Right hindlimb (tissue), 1 donor: ENCODE measurements at places on chromosomes 2 and 18.

DNA sequence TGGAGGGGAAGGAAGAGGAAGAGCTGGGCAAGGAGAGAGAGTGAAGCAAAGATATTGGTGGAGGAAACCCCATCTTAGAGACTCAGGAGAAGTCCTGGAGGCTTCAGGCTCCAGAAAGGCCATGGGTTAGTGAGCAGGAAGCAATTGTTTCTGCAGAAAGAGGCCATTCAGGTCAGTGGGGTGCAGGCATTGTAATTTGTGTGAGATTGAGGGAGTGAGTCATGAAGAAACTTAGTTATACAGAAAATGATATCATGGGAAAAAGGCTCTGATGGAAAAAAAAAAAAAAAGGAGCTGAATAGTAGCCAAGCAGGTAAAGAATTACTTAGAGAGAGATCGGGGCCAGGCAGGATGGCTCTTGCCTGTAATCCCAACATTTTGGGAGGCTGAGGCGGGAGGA lies 4.0 kb downstream of the EMILIN2 start:
- DNase-seq = no peak

DNA sequence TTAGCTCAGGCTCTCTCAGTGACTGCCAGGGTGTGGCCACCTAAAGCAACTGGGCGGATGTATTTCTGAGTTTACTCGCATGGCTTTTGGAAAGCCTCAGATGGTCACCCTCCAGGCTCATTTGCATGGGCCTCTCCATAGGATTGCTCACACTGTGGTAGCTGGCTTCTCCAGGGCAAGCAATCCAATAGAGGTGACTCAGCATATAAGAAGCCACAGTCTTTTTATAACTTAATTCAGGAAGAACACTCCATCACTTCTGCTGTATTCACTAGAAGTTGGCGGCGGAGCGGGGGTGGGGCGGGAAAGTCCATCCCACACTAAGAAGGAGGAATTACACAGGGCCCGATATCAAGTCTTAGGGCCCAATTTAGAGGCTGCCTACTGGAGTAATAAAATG lies 3.6 kb upstream of the DOK6 start:
- no peak for DNase-seq

- DNase-seq = no peak
Observed at GRCh38 chr2:241873081-241873802, 3.7 kb downstream of the RTP5 start.

- no peak for DNase-seq
Observed at GRCh38 chr2:63734510-63734909, 107.2 kb upstream of the UGP2 start.

- DNase-seq = no peak
Observed at GRCh38 chr2:63977904-63978303, 41.3 kb downstream of the VPS54 start.

GRCh38 chr18:41587976-41588375 lies 367.1 kb upstream of the PIK3C3 start:
- no peak for DNase-seq

GRCh38 chr2:62382122-62382521 lies 123.9 kb downstream of the TMEM17 start:
- DNase-seq = no peak

DNA sequence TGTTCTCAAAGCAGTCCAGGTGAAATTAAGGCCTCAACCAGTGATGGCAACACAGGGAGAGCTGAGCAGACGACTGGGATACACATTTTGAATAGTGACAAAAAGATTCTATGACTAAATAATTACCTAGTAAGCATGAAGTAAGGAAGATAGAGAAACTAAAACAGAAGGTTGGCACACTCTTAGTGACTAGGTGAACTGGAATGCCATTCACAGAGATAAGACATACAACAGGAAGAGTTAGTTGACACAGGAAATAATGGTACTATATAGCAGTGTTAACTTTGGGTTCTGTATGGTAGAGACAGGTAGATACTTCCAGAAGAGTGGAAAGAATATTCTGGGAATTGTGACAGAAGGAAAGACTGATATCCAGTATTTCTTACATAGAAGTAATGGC lies 181.8 kb upstream of the NT5C1B start:
- DNase-seq = no peak

DNA sequence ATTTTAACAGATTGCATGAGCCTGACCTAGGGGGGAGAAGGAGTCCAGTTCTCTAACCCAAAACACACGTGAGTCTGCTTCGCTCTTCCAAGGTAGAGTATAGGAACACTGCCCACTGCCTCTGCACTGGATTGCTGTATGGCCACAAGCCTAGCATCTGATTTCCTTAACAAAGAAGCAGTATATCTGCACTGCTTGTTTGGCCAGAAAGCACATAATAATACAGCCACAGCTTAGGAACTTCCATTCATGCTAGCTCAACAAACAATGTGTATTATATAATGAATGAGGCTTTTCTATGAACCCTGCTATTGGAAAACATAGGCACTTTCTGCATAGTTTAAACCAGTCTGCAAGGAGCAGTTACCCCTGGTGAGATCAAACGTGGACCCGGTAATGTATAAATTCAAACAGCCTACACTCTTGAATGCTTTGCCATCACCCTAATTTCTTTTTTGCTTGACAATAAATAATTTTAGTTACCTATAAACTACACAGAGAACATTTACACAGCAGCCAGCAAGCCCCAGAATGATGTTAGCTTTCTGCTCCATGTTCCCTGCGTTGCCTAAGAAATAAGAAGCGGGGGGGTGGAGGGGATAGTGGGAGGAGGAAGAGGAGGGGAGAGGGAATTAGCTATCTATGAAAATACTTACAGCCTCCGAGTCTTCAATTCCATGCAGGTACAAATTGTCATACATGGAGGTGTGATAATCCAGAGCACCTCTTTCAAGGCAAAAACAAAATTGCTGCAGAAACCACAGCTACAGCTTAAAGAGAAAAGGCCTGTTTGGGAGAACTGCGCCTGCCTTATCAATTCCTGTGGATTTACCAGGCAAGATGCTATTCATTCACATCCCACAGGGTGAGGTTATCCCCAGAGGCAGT lies 125.6 kb downstream of the CACNB4 start:
- DNase-seq = no peak

DNA sequence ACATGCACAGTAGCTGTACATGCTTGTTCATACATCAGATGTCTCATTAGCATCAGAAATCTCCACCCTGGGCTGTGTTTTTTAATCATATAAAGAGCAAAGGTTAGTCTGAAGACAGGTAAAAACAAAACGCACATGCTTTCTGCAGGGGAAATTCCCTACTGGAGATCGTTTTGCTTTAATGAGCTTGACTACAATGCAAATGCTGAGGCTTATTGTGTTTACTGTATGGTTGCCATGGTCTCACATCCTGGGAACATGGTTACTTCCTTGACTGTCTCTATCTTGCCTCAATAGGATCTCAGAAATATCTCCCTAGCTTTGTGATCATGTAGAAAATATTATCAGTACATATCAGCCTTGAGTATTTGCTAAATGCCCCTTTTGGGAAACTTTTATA lies 336.5 kb upstream of the TFPI start:
- DNase-seq = no peak

DNA sequence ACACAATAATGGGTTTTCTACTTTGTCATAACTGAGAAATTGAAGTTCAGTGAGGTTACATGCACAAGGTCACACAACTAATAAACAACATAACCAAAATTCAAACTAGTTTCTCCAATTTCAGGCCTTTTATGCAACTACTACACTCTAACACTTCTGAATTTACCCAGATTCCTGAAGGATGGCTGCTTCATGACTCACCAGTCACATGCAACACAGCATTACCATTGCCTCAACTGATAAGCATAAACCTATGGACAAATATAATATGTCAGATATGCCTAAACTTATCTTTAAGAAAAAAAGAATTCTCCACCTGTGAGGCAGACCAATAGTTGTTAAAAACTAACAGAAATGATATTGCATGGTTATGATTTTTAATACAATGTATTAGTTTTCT lies 586.5 kb upstream of the SLC8A1 start:
- DNase-seq = no peak

- no peak for DNase-seq
Observed at GRCh38 chr2:25567406-25567805, 106.0 kb downstream of the DTNB start.

DNA sequence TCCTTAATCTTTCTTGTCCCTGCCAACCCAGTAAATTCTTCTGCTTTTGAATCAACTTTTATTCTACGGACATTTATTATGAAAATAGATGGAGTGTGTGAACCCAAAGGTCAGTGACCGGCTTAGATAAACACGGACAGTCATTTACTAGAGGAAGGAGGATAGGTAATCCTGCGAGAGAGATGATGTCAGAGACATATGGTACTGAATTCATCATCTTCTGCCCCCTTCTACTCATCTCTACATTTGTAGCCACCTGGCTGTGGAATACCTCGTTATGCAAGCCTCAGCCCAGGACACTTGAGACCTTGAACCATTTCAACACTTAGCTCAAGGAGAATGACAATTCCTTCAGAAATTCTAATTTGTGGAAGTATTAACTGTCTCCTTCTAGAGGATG lies 443.6 kb downstream of the TDRD15 start:
- no peak for DNase-seq

- no peak for DNase-seq
Observed at GRCh38 chr2:191569025-191569424, 108.9 kb upstream of the NABP1 start.

DNA sequence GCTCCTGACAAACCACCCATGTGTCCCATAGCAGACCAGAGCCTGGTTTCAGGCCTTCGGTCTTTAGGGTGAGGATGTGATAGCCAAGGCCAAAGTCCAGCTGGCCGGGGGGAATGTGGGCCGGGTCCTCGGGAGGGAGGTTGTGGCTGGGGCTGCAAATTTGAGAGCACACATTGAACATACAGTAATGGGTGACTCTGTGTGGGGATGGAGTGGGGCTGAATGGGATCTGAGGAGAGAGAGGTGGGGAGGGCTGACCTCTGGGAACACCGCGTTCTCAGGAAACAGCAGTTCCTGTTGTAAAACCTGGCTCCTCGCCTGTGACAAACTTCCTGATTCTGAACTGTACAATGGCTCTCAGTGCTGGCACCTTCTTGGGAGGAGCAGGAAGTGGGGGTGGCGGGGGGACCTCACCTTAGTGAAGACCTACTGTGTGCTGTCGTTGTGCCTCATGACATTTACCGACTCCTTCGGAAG lies 48.8 kb downstream of the MCFD2 start:
- no peak for DNase-seq

- no peak for DNase-seq
Observed at GRCh38 chr2:231475965-231476364, 11.7 kb upstream of the NCL start.

GRCh38 chr2:60735496-60736250 lies 20.4 kb upstream of the PAPOLG start:
- DNase-seq = peak; percentile 43

GRCh38 chr2:211793690-211794089 lies 744.9 kb downstream of the ERBB4 start:
- DNase-seq = no peak

- no peak for DNase-seq
Observed at GRCh38 chr2:117794668-117795067, 19.8 kb upstream of the DDX18 start.

- no peak for DNase-seq
Observed at GRCh38 chr18:6021306-6022073, 126.2 kb upstream of the TMEM200C start.

- DNase-seq = no peak
Observed at GRCh38 chr18:41630232-41630886, 324.7 kb upstream of the PIK3C3 start.

- no peak for DNase-seq
Observed at GRCh38 chr2:235017441-235017840, 65.6 kb downstream of the SH3BP4 start.

DNA sequence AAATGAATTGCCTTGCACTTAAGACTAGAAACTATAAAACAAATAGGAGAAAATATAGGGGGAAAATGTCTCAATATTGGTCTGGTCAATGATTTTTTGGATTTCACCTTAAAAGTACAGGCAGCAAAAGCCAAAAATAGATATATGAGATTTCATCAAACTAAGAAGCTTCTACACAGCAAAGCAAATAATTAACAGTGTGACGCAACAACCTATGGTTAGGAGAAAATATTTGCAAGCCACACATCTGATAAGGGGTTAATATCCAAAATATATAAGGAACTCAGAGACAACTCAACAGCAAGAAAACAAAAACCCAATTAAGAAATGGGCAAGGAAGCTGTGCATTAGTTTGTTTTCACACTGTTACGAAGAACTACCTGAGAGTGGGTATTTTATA lies 89.1 kb downstream of the MAIP1 start:
- no peak for DNase-seq

GRCh38 chr2:18268400-18268799 lies 292.1 kb downstream of the RDH14 start:
- no peak for DNase-seq
